ENCODE measurements at places on chromosomes 16 and 17.

- DNase-seq: no peak
Observed at GRCh38 chr16:880471-881171, 80.1 kb upstream of the GNG13 start.

DNA sequence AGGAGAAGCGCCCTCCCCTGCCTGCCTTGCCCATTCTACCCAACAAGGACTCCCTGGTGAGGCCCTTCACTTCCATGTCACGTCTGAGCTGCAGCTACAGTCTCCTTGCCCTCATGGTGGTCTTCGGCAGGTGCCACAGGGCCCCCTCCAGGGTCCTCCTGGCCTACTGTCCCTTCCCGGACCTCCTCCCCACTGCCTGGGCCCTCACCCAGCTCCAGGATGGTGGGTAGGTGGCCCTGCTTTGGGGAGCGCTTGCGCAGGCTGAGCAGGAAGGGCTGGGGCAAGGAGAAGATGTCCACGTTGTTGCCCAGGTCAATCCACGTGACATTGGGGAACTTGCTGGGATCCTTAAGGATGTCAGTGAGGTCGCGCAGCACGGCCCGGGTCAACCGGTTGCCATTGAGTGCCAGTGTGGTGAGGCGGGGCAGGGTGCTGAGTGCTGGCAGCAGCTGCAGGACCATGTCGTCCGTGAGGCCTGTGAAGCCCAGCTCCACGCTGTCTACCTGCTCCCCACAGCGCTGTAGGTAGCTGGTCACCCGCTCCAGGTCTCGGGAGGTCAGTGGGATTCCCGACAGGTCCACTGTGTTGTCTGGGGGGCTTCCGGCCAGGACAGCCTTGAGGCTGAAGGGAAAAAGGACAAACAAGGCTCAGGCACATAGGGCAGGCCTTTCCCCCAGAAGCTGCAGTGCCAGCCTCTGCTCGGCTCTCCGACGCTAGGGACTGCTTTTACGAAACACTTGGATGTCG lies 28.3 kb downstream of the TRPV2 start:
- DNase-seq: no peak

GRCh38 chr17:46930051-46930450 lies 7.1 kb downstream of the GOSR2 start:
- DNase-seq: no peak

- DNase-seq: peak; percentile 35
Observed at GRCh38 chr16:27286451-27286850, 17.9 kb upstream of the NSMCE1 start.

GRCh38 chr17:4206962-4207361 lies 56.8 kb downstream of the ANKFY1 start:
- no peak for DNase-seq

GRCh38 chr16:64428463-64429113 lies 693.3 kb downstream of the CDH11 start:
- peak; percentile 62 for DNase-seq

DNA sequence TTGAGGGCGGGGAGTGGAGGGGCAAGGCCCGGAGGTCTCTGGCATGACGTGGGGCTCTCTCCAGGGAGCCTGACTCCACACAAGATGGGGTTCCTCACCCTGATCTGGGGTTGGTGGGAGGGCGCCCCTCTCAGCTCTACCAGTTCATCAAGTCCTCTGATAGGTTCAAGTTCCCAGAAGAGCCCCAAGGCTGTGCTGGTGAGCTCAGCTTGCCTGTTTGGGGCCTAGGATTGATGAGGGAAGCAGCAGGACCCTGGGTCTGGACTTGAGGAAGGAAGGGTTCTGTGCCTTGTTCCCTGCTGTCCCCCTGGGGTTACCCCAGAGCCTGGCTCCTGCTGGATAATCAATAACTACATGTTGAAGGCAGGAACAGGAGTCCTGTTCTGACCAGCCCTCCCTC lies 3.5 kb downstream of the MGAT5B start:
- no peak for DNase-seq
